ENCODE measurements at places on chromosomes 7 and 10.

- no peak for DNase-seq
Measured at GRCh38 chr7:99112097-99112496, 31.8 kb downstream of the SMURF1 start.

- no peak for DNase-seq
Measured at GRCh38 chr10:104306897-104307296, 31.4 kb downstream of the ITPRIP start.

DNA sequence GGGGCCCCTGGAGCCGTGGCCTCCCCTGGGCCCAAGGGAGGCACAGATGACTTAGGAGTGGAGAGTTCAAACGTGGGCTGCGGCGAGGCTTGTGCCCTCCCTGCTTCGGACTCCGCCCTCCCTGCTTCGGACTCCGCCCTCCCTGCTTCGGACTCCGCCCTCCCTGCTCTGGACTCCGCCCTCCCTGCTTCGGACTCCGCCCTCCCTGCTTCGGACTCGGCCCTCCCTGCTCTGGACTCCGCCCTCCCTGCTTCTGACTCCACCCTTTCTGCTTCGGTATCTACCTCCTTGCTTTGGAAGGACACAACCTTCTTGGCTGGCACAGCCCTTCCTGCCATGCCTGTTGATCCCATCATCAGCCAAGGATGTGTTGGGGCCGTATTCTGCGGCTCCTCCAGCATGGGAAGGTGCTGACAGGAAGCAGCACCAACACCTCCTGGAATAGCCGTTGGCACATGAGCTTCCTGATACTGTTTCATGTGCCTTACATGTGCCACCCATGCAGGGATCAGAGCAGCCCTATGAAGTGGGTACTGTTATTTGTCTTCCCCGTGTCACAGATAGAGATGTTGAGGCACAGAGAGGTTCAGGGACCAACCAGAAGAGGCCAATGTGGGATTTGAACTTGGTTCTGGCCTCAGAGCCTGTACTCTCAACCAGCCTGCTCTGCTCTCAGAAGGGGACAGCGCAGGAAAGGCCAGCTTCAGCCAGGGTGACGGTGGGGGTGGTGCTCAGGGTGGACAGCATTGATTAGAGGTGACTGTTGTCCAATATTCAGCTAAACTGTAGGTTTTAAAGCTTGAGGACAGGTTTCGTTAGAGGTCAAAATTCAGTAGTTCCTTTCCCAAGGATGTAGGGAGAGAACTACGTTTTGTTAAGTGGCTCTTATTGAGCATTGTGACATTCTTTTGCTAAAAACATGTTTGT lies 114.5 kb downstream of the NKX6-2 start:
- no peak for DNase-seq

- no peak for DNase-seq
Measured at GRCh38 chr7:153386556-153386955, 627.0 kb downstream of the ACTR3B start.

DNA sequence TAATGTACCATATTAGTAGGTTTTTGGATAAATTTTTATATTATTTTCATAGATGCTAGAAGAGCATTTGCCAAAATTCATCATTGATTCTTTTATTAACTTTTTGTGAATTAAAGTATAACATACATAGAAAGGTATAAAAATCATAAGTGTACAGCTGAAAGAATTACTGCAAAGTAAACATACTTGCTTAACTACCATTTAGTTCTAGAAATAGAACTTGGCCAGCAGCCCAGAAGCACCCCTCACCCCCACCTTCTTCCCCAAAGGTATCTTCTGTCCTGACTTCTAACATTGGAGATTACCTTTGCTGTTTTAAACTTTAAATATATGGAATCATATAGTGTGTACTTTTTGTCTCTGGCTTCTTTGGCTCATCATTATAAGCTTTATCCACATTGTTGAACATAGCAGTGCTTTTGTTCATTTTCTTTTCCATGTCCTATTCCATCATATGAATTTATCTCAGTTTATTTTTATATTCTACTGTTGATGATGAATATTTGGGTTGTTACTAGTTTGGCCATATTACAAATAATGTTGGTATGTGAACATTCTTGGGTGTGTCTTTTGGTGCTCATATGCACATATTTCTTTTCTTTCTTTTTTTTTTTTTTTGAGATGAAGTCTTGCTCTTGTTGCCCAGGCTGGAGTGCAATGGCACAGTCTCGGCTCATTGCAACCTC lies 142.8 kb downstream of the ADK start:
- no peak for DNase-seq

DNA sequence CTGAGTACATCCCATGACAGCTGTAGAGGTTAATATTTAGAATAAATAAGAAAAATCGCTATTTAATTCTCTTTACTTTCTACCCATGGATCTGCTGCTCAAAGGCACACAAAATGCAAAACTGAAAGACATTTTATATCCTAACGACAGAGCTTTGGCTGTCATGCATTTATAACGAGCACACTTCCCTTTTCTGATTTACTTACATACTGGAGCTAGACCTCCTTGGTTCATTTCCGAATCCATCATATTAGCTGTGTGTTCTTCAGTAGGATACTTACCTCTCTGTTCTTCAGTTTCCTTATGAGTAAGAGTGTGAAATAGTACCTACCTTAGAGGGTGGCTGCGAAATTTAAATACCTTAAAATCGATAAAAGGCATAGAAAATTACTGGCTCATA lies 10.9 kb downstream of the CALCR start:
- DNase-seq, result no peak

DNA sequence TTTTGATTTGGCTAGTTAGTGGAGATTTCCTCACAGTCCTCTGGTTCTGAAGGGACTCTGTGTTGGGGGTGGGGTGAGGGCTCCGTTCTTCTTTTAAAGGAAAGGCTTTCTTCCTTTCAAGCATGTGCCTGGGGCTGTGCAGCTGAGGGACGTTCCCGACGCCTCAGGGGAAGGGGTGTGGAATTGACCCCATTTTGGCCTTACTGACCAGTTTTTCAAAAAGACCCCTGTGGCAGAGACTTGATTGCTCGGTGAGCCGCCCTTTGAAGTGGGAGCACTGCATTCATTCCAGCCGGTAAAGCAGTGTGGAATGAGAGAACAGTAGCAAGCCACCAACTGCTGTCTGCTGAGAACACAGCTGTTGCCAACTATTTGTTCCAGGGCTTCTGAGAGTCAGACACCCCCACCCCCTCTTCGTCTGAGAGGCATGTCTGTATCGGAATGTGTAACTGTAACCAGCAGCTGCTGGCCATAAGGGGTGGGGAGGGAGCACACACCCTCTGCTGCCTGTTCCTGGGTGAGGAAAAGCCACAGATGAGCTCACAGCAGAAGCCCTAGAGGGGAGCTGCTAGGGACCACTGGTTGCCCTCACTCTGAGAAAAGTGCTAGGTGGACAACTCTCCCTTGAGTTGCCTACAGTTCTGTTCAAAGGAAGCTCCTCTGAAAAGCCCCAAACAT lies 33.2 kb downstream of the WBP1L start:
- no peak for DNase-seq

DNA sequence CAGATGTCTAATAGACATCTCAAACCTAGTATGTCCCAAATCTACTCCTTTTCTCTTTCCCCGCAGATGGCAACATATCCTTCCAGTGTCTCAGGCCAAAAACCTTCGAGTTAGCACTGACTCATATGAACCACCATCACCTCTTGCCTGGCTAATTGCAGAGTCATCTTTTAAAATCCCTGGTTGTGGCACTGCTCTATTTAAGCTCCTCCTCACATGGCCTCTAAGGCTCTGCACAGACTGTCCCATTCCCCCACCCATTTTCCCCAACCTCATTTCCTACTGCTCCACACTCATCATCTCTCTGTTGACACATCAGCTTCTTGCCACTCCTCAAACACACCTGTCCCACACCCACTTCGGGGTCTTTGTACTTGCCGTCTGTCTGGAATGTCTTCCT lies 16.8 kb upstream of the HBP1 start:
- DNase-seq, result no peak

- no peak for DNase-seq
Measured at GRCh38 chr7:156857757-156858156, 35.2 kb downstream of the LMBR1 start.

DNA sequence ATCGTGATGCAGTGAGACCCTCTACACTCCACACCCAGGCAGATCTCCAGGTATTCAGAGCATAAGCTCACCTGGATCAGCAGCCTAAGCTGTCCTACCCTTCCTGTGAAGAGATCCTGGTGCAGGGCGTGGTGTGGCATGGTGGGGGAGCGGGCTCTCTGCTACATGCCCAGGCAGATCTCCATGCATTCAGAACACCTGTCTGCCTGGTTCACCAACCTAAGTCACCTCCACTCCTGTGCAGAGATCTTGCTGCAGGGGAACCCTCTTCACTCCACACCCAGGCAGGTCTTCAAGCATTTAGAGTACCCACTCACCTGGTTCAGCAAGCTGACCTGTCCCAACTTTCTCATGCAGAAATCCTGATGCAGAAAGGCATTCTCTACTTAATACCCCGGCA lies 394.4 kb upstream of the SEMA3A start:
- DNase-seq, result no peak

DNA sequence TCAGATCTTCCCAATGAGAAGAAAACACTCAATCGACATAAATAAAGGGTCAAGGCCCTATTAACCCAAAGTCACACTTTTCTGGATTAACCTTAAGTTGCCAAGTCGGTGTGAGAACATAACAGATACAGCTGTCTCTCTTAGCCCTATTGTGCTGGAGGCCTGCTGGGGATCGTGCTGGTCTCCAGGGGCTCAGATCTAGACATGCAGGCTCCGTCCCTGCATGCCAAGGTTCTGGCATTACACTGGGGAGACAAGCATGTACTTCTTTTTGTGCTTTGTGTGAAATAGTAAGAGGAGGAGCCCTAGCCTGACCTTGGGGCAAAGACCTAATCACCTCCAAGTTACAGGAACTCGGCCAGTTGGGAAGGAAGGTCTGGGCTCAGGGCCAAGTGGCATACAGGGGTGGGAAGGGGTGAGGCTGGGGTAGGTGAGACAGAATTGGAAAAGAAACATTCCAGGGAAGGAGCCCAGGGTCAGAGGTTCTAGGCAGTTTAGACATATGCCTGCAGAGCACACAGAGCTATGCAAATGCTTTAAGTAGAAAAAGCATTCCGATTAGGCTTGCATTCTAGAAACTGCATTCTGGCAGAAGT lies 216.4 kb downstream of the HECW1 start:
- no peak for DNase-seq

DNA sequence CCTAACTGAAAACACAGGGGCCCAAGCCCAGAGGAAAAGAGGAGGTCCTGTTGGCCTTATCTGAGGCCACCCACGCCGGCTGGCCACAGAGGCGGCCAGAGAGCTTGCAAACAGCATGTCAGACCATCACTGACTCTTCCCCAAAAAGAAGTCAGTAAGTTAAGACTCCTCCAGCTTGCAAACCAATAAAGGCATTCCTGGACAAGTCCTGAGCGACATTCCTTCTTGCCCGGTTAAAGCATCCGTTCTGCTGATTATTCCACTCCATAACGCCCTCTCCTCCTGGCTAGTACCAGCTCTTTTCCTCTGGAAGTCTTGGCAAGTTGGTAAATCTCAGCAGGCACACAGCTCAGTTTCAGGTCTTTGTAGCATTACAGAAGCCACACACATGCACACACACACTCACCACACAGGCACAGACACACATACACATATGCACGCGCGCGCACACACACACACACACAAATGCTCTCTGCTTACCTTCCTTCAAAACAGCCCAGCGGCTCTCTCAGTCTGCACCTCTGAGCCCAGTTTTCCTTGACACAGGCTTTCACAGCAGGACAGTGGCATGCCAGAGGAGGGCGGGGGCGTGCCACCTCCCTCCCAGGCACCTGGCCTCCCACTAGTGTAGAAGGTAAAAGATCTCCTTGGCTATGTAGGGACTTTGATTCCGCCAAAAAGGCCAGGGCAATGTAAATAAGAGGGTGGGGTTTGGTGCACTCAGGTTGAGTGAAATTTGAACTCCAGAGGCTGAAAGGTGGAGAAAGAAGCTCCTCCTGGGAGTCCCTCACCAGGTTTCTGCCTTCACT lies 201.4 kb downstream of the TNS3 start:
- DNase-seq, result no peak

All from stimulated activated CD4-positive, alpha-beta T cell treated with anti-CD3 and anti-CD28 coated beads, TNF-alpha, amount 100 ng/mL, for 1 hour (primary cell).